Stimulated activated CD4-positive, alpha-beta T cell treated with anti-CD3 and anti-CD28 coated beads, Interleukin-12 subunit alpha, Interleukin-12 subunit beta, amount 100 ng/mL, for 48 hours (primary cell): ENCODE measurements at places on chromosomes 5 and 9.

DNA sequence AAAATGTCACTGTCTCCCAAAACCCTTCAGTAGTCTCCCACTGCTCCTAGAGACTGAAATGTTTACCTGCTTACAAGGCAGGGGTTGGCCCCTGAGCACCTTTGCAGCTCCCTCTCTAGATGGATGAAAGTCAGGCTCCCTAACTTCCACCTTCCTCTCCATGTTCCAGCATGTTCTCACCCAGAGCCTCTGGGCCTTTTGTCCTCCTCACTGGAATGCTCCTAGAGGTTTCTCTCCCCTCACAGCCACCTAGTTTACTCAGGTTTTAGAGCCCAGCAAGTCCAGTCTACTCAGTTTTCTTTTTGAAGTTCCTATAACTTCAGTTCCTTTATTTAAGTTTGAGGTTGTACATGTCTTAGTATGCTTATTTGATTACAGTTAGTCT lies 815 bp upstream of the URM1 start:
- DNase-seq: no peak

DNA sequence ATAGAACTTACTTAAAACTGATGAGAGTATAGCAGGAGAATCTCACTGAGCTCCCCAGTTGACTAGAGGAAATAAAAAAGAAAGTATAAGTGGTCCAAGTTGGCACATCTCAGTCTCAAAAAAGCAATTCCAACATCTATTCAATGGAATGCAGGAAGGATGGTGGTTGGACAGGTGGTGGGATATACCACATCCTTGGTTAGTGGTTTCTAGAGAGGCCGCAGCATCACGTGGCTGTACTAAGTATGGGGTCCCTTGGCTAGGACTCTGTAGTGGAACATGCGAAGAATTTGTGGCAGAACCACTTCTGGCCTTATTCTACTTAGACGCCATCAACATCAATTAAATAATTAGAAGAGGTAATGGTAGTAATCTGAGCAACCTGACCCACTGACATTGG lies 232.4 kb downstream of the SAXO1 start:
- no peak for DNase-seq

DNA sequence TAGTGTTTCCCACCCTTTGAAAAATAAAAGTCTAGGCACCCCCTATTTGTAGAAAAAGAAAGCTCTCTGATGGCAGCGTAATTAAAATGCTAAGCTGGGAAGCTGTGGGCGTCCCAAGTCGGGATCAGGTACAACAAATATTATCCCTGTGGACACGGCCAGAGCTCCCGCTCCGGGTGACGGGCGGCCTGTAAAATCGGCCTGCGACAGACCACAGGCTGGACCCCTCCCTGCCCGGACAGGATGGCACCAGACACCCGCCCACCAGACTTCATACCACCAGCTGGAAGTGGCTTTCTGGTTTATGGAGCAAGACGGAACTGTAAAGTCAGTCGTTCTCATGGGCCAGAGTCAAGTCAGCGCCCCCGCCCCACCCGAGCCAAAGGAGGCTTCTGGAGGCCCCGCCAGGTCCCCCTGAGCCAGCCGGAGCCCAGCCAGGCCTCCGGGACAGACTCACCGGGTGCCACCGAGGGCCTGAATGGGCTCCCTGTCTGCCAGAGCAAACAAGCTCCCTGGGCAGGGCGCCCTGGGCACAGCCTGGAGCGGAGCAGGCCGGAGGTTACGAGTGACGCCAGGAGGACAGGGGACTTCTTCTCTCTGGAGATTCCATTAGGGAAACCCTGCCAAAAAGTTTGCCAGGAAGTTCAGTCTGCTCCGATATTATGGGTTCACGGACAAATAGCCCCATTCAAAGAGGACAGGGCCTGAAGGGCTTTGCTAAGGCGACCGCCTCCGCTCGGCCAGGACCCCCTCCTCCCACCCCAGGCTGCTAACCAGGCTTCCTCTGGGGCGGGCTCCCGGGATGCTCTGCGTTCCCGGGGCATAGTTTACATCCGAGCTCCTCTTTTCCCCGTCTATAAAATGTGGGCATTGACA lies 173.7 kb downstream of the ERCC6L2 start:
- DNase-seq: no peak

DNA sequence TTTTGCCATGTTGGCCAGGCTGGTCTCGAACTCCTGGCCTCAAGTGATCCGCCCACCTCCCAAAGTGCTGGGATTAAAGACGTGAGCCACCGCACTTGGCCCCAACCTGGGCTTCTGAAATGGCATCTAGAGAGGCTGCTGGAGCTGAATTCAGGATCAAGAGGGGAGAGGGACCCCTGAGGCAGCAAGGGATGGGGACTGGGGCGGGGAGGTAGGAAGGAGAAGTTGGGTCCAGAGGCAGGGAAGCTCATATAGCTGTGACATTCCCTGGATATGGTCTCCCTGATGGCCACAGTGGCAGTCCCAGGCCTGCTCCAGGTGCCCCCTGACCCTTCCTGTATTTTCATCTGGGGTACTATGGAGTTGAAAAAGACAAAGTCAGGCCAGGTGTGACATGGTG lies 12.1 kb downstream of the REEP2 start:
- no peak for DNase-seq

- no peak for DNase-seq
Observed at GRCh38 chr5:36683821-36684434, 77.5 kb downstream of the SLC1A3 start.

DNA sequence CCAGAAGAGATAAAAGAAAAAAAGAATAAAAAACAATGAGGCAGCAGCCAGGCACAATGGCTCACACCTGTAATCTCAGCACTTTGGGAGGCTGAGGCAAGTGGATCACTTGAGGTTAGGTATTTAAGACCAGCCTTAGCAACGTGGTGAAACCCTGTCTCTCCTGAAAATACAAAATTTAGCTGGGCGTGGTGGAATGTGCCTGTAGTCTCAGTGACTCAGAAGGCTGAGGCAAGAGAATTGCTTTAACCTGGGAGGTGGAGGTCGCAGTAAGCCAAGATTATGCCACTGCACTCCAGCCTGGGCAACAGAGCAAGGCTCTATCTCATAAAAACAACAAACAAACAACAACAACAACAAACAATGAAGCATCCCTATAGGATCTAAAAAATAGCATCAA lies 121.5 kb downstream of the HMHB1 start:
- no peak for DNase-seq

DNA sequence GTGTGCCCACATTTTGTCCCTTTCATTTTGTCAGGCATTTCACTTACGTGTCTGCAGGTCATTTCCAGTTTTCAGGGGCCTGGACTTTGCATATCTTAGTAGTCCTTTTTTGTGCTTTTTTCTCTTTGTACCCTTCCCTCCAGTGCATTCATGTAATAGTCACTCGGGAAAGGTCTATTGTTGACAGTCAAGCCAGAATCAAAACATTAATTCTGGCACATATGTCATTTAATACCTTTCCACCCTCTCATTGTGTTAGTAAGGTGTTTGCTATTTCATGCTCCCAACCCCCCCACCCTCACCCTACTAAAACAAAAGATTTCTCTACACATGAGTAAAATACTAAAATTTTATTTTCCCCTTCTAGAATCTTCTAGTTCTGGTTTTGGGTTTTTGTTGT lies 42.7 kb downstream of the UGCG start:
- no peak for DNase-seq
